ENCODE measurements at places on chromosomes 3 and 15.

DNA sequence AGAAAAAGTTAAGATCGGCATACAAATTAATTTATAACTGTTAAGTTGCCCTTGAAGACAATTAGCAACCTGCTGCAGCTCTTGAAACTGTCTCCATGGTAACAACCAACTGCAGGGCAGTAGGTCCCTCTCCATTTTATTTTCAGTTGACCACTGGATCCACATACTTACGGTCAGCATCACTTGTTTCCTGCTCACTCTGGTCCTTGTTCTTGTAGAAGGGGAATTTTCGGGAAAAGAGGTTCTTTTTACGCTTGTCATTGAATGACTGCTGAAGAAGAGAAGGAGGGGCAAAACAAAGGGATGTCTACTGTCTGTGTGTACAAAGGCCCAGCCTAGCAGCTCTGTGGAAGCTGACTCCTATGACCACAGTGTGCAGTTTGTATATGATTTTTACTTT, 46.8 kb upstream of the MELTF start:
- DNase-seq: no peak

DNA sequence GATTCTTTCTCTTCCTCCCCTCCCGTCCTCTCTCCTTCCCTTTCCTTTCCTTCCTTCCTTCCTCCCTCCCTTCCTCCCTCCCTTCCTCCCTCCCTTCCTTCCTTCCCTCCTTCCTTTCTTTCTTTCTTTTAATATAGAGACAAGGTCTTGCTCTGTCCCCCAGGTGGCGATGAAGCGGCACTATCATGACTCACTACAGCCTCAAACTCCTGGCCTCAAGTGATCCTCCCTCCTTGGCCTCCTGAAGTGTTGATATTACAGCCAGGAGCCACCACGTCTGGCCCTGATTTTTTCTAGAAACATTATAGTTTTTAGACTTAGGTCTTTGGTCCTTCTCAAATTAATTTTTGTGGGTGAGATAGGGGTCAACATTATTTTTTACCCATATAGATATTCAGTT, 15.5 kb downstream of the GRM2 start:
- no peak for DNase-seq

DNA sequence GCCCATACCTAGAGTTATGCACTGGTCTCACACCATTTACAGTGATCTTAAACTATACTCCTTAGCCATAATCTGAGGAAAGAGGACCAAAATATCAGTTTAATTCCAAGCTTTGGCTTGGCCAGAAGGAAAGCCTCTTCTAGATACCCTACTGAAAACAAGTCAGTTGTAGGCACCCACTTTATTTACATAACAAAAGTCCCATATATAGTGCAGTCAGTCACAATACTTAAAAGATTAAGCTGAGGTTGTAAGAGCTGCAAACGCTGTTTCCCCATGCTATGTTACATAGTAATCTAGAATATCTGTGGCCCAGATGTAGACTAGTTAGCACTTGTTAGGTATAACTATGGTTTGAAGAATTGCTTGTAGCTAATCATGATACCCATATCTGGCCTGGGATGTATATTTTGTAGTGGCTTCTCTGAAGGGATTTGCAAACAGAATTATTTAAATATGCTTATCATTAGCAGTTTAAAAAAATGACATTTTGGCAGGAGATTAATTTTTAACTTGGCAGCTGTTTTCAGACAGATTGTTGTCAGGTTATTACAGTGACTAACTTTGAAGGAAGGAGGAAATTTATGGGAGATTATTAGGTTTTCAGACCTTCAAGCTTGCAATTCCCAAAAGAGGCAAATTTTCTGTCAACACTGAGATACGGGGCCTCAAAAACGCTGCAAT, 160.4 kb upstream of the SLC2A2 start:
- no peak for DNase-seq

DNA sequence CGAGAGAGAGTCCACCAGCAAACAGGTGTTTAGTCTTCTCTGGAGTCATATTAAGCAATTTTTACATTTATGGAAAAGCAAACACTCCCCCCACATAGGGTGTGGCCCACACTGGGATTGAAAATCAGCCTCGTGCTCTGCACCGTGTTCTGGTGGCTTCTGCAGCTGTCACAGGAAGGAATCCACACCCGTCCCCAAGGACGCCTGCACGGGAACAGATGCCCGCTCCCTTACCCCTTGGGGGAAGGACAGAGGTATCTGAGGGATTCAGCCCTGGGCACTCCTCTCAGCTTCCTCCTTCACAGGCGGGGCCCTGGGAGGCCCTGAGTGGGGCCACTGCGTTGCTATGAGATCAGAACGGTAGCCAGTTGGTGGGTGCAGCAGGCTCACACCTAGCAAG, 27.8 kb downstream of the LIPC start:
- DNase-seq: no peak

DNA sequence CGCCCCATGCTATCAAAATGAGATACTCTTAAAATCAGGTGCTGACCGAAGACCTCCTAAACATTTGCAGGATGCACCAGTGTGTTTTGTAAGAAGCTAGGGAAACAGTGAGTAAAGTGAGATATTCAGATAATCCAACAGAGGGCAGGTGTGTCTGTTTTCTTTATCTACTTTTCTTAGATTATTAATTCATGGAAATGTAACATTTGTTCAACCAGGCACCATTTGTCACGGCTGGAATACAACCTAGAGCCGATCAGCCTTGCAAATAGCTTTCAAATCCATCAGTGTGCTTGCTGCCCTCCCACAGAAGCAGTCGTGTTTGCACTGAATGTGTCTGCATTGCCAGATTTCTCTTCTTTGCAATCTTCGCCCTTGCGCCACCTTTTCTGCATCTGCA, 201.9 kb upstream of the CHRM5 start:
- DNase-seq: no peak

GRCh38 chr3:108181172-108181571, 41.1 kb downstream of the IFT57 start:
- no peak for DNase-seq

DNA sequence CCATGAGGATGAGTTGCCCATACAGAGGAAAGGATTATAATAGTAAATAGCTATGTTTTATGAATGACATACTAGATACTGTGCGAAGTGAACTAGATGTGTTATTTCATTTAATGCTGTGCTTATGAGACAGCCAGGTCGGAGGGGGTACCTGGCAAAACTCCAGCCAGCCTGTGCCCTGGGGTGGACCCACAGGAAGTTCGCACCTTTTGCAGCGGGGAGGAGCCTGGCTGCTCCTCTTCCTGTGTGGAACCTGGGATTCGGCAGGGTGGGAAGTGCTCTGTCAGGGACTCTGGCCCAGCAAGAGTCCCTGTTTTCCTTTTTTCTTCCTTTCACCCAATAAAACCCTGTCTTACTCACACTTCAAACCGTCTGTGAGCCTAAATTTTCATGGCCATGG, 452.2 kb downstream of the IL5RA start:
- no peak for DNase-seq

- DNase-seq: no peak
These were observed 112.1 kb upstream of the TMEM108 start for GRCh38 chr3:132926098-132926497.

- DNase-seq: no peak
These were observed 61.4 kb downstream of the ATP10A start for GRCh38 chr15:25801586-25802284.

DNA sequence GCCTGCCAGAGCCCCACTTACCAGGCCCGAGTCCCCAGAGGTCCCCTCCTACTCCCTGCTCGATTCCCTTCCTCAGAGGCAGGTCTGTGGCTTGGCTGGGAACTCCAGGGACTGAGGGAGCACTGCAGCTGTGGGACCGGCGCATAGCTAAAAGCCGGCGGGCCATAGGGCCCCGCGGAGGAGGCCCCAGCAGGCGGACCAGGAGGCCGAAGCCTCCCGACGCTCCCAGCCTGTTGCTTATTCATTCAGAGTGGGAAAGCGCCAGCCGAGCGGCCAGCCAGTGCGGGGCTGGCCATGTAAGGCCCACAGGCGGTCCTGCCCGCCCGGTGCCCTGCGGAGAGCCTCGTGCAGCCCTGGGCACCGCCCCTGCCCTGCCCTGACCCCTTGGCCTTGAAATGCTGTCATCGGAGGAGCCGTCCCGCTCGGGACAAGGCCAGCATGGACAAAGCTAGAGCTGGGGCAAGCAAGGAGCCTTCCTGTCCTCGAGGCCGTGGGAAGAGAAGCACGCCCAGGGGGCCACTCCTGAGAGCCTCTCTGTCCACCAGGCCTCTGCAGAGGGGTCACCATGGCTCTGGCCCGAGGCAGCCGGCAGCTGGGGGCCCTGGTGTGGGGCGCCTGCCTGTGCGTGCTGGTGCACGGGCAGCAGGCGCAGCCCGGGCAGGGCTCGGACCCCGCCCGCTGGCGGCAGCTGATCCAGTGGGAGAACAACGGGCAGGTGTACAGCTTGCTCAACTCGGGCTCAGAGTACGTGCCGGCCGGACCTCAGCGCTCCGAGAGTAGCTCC, at the start of gene LOXL1:
TSS of gene LOXL1 (plus strand) at position 244 of the 784 bp plus-strand sequence. CDS start at position 566, 322 bp downstream.
- no peak for DNase-seq

DNA sequence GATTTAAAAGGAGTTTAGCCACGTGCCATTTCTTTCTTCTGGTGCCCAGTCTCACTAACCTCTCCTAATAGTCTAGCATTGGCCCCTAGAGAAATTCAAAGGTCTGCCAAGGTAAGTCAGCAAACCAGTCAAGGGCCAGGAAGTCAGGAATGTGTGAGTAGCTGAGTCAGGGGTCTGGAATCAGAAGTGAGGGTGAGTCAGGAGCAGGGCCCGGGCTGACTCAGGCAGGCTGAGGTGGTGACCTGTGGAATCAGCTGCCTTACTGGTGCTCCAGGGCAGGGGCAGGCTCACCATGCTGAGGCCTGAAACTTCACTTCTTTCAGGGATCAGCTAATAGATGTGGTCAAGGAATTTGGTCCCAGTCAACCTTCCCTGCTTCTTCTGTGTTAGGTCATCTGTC, 105.8 kb upstream of the MYZAP start:
- DNase-seq: no peak

DNA sequence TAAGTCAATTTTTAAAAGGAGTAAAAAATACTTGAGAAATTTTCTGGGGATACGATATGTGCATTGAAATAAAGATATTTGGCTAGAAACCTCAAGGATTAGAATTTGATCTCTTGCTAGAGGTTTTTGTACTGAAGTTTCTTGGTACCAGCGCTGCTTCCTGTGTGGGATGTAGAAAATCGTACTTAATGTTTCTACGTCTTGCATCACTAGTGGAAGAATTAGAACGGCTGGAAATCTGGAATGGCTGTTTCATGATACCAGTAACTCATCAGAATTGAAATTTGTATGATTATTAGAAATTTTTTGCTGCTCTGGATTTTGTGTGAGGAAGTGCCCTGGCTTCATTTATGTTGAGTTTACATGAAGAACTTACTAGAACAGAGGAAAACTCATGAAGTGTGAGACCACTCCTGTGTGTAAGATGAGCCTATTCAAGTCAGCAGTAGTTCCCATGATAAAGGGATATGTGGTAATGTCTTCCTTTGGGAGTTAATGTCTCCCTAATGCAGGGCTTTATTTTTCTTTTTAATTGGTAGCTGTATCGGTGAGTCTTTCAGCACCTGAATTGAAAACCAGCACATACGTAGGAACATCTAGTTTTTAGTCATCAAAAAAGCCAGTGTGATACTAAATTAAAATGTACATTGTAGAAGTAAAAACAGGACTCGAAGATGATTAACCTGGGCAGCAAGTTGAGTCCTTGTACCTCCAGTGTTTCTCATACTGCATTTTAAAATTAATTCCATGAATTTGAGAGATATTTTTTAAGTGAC, 3.2 kb downstream of the KBTBD8 start:
- DNase-seq: no peak

GRCh38 chr15:39376371-39376909, 204.4 kb upstream of the THBS1 start:
- DNase-seq: no peak

Measured in stimulated activated CD8-positive, alpha-beta memory T cell treated with anti-CD3 and anti-CD28 coated beads, Interleukin-7, amount 100 ng/mL, for 1 hour (primary cell).